DMS 273 treated with DMSO at 0.1 percent for 48 hours (cell line): ENCODE measurements at places on chromosomes 6 and 20.

- no peak for DNase-seq
These were observed 10.7 kb downstream of the NR2E1 start for GRCh38 chr6:108176281-108177089.

- no peak for DNase-seq
These were observed 210.5 kb downstream of the MOXD1 start for GRCh38 chr6:132190815-132191175.

DNA sequence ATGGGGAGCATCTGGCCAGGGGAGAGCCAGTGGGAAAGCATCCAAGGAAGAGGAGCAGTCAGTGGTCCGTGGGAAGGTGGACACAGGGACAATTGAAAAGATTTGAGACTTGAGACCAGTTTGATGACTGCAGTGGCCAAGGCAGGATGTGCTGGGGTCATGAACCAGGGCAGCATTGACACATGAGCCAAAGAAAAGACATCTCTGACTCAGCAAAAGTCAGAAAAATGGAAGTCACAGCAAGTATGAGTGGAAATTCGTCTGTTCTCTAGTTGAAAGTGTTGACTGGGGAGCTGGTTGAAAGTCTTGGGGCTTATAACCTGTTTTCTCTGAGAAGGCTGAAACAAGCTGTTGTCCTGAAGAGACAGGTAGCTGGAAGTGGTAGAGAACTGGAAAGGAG lies 31.3 kb downstream of the RAB22A start:
- DNase-seq = no peak

GRCh38 chr6:35197196-35197595 lies 16.6 kb upstream of the SCUBE3 start:
- DNase-seq = no peak

GRCh38 chr6:30928677-30929076 lies 3.3 kb downstream of the SFTA2 start:
- DNase-seq = no peak

- DNase-seq = no peak
These were observed 656.1 kb downstream of the COL12A1 start for GRCh38 chr6:74549746-74550145.
